ENCODE measurements at places on chromosomes 1 and 21. TPM values are rescaled to one million over a fixed set of nuclear protein-coding genes. Genes with fewer than 3 reads are reported as not detected.
A peak's percentile ranks its signal among the peaks of the same experiment; 100 is the strongest.

The C1orf185 gene
- polyA plus RNA-seq = not detected

GRCh38 chr1:40067023-40067422 is 26.5 kb downstream of the CAP1 start:
- no peak for DNase-seq

GRCh38 chr1:110048240-110048639 is 13.8 kb downstream of the STRIP1 start:
- DNase-seq = no peak

- DNase-seq = peak; percentile 62
These were observed 1.3 kb downstream of the AHDC1 start for GRCh38 chr1:27602462-27603308.

DNA sequence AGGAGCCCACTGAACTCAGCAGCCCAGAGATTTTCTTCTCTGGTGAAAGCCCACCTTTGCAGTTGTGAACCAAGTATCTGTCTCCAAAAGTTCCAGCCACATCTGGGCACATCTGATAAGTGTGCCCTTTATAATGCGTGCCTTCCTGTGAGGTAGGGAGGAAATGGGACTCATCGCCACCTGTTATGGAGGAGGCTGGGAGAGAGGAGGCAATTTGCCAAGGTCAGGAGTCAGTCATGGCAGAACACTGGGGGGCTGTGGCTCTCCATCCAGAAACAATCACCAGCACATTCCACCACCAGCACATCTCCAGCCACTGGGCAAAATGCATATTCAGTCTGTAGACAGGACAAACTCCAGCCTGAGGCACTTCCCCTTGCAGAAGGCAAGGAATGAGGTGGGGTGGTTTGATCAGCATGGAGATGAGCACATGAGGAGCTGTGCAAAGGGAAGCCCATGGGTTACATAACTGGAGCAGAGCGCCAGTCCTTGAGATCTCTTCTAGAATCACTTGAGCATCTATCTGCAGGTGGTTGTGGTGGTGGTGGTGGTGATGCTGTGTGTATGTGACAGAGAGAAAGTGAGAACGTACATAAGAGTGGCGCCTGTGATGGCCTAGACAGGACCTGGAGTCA is 15.0 kb upstream of the LEMD1 start:
- DNase-seq = no peak

The SAMD11 gene
- 2.7 TPM for polyA plus RNA-seq

The COL16A1 gene
- polyA plus RNA-seq = 121 TPM

Data from hindlimb muscle (tissue), 1 donor.